GM18507 (cell line): ENCODE measurements at places on chromosomes 2 and 18.

GRCh38 chr2:121598087-121598486, 51.2 kb downstream of the CLASP1 start:
- DNase-seq, result no peak

DNA sequence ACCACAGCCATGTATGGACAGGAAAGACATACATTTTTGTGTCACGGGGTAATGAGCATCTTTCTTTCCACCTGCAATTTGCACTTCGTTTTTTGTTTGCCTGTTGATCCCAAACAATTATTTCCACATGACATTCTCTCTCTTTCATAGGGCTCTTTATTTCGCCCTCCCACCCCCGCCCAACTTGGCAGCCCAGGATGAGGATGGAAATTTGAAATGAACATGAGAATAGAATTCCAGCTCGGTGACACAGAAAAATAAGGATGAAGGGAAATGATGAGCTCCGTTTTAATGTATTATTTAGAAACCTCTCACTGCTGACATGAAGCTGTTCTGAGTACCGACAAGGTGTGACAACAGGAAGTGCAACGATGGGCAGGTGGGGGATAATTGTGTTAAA, 443.3 kb downstream of the SOCS6 start:
- DNase-seq, result no peak

DNA sequence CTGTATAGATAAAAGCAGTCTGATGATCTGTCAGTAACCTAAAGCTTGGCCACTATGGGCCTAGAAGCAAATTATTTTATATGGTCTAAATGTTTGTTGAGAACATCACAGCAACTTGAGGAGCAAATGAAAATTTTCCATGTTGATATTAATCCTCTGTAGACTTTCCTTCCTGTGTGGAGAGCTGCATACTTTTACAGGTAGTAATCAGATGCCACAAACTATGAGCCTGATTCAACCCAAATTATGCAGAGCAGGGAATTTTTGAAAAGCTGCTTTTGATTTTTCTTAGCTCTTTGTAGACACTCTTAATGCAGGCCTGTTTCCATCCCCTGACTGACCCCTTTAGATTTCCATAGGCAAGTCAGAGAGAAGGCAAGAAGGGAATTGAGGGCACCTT, 17.3 kb downstream of the PAX3 start:
- no peak for DNase-seq

- DNase-seq, result no peak
Measured at GRCh38 chr2:160010361-160011145, 51.9 kb downstream of the PLA2R1 start.

- DNase-seq, result peak; percentile 69
Measured at GRCh38 chr2:39492095-39492590, 55.1 kb upstream of the MAP4K3 start.

DNA sequence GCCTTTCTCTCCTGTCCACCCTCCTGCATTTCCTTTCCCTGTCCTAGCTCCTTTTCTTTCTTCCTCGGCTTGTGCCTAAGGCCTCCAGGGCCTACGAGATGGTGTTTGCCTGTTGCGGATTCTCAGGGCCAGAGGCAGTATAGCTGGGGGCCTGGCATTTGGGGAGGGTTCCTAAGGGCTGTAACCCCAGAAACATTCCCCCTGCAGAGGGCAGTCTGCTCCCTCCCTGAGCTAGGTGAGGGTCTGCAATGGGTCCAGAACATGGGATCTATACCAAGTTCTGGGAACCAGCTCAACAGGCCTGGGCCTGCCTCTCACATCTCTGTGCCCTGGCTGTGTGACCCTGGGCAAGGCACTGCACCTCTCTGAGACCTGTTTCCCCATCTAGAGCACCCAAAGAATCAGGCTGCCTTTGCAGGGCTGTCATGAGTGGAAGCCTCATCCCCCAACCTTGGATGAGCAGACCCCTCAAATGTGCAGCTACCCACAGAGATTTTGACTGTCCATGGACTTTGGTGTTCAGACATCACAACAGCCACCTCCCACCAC, 97.5 kb downstream of the GLI2 start:
- no peak for DNase-seq
